ENCODE measurements at places on chromosomes 2 and 18.

GRCh38 chr2:211455216-211455841, 898.9 kb downstream of the CPS1 start:
- no peak for DNase-seq

GRCh38 chr18:46413684-46414083, 243.3 kb downstream of the LOXHD1 start:
- no peak for DNase-seq

DNA sequence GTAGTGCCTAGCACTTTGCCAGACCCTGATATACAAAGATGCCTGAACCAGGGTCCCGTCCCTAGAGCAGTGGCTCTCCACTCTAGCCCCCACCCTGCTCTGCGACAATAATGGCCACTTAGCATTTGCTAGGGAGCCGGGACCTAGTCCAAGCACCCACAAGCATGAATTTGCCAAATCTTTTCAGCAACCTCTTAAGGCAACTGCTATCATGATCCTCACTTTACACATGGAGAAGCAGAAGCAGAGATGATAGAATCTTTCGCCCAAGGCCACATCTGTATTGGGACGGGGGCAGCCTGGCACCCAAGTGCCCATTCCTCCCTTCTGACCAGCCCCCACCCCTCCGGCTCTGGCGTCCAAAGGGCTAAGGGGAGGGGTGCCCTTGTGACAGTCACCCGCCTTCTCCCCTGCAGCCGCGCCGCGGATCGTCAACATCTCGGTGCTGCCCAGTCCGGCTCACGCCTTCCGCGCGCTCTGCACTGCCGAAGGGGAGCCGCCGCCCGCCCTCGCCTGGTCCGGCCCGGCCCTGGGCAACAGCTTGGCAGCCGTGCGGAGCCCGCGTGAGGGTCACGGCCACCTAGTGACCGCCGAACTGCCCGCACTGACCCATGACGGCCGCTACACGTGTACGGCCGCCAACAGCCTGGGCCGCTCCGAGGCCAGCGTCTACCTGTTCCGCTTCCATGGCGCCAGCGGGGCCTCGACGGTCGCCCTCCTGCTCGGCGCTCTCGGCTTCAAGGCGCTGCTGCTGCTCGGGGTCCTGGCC, 13.0 kb downstream of the SIGLEC15 start:
- no peak for DNase-seq

DNA sequence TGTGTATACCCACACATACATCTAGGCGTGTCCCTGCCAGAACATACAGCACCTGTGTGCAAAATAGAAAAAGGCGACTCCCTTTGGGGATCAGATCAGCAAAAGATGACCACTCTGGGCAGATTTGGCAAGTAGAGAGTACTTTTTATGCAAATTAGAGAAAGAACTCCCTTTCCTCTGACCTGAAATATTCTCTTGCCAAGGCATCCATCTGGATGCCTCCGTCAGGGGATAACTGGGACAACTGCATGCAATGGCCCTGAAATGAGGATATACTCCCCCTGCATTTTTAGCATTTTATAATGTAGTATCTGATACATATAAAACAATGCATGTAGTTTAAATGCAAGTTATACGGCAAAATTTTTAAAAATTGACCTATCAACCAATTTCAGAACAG, 247.7 kb downstream of the ICOS start:
- DNase-seq, result no peak

DNA sequence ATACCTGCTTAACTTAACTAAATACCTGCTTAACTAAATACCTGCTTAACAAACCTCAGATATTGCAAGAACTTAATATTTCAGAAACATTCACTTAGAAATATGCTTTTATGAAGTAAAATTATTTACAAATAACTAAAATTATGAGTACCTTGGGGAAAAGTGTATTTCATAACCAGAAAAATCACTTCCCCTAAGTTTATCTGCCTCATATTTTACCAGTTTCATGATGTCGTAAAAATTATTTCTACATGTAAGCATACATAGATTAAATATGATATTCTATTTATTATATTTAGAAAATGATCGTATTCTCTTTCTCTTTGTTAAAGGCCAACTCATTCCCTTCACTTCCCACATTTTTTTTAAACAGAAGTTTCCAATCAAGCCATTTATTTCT, 41.5 kb upstream of the DSC1 start:
- DNase-seq, result no peak

- DNase-seq, result no peak
Measured at GRCh38 chr2:102020596-102021170, 28.9 kb downstream of the IL1R2 start.

- no peak for DNase-seq
Measured at GRCh38 chr2:64405581-64406406, 48.2 kb upstream of the LGALSL start.

DNA sequence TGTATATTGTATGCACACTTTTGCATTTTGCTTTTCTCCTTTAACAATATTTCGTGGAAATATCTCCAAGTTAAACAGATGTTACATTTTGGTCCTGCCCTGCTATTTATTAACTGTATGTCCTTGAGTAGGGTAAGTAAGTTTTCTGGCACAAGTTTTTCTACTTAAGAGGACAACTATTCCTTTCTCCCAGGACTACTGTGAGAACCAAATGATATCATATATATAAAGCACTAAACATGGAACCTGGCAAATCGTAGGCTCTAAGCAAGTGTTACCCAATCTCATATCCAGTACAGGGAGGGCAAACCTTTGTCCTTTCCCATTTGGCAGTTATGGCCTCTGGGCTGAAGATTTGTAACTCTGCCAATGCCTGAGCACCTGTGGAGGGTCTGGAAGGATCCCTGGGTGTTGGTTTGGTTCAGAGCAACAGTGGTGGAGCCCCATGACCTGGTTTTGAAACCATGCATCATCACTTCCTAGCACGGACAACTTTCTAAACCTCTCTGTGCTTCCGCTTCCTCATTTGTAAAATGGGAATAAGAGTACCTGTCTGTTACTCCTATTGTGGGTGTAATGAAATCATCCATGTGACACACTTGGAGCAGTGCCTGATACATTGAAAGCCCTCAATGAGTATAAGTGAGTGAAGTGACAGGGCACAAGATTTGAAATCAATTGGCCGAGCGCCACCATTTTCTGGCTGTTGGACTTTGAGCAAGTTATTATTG, 28.3 kb upstream of the ICOS start:
- no peak for DNase-seq

- DNase-seq, result no peak
Measured at GRCh38 chr18:9849407-9850283, 36.1 kb upstream of the TXNDC2 start.

- DNase-seq, result no peak
Measured at GRCh38 chr2:232903989-232904388, 33.9 kb downstream of the SNORC start.

DNA sequence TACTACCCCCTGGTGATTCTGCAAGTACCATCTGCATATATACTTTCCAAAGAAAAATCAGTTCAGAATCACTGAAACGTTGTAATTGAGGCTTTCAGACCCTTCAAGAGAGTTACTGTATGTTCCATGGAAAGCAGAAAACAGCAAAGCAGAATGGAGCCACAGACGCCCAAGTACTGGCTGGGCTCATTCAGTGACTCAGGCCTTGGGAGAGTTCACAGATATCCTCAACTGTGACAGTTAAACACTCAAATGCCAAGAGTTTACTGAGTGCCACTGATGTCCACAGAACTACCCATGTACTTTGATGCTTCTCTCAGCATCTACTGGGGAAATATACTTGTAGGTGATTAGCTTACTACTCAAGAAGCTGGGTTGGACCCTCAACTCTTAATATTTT, 303.4 kb downstream of the TCF4 start:
- no peak for DNase-seq

GRCh38 chr2:16729335-16729734, 63.7 kb upstream of the CYRIA start:
- no peak for DNase-seq

DNA sequence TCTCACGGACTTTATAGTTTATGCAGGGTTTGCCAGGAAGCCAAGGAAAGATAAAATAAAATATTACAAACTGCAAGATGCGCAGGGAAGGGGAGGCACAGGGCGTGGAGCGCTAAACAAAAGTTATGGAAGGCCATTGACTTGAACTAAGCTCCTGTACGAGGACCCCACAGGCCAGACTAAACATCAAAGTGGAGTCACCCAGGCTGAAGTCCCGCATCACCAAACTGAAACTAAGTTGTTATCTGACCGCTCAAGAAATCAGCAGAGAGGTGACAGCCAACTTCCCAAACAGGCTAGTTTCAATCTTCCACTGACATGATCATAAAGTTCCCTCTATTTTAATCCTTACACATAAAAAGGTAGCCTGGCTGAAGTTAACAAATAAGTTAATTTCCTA, 90.5 kb upstream of the YWHAQ start:
- no peak for DNase-seq

GRCh38 chr2:133802409-133803039, 234.3 kb upstream of the NCKAP5 start:
- no peak for DNase-seq

DNA sequence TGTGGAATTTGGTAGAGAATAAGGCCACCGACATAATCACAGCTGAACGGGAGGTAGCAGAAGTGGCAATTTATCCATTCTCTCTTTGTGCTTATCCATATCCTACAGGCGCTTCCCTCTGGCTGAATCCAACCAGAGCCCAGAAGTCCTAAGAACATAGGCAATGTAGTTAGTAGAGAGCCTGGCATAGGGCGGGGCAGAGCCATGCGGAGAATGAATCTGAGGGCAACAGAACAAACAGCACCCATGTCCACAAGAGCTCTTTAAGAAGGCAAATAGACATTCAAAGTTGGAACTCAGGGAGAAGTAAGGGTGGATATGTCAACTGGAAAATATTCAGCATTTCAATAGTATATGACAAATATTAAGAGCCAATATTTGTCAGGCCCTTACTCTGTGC, 305.9 kb upstream of the VWC2L start:
- DNase-seq, result no peak

GRCh38 chr2:133004623-133005022, 334.6 kb upstream of the LYPD1 start:
- no peak for DNase-seq

DNA sequence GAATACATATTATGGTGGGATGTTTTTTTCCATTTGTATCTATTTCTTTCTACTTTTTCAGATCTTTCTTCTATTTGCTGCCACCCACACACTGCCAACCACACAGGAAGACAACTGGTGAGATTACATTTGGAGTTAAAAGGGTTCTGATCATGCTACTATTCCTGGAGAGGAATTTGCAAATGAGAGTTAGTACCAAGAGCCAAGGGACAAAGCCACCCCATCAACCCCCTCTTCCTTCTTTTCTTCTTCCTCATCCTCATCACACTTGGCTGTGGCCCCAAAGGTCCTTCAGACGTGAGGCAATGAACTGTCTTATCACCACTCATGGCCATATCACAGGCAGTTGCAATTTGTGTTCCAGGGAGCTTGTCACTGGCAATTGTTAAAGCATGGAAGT, 215.6 kb upstream of the SLC14A2 start:
- DNase-seq, result no peak

GRCh38 chr18:49300538-49300937, 159.9 kb downstream of the DYM start:
- no peak for DNase-seq

DNA sequence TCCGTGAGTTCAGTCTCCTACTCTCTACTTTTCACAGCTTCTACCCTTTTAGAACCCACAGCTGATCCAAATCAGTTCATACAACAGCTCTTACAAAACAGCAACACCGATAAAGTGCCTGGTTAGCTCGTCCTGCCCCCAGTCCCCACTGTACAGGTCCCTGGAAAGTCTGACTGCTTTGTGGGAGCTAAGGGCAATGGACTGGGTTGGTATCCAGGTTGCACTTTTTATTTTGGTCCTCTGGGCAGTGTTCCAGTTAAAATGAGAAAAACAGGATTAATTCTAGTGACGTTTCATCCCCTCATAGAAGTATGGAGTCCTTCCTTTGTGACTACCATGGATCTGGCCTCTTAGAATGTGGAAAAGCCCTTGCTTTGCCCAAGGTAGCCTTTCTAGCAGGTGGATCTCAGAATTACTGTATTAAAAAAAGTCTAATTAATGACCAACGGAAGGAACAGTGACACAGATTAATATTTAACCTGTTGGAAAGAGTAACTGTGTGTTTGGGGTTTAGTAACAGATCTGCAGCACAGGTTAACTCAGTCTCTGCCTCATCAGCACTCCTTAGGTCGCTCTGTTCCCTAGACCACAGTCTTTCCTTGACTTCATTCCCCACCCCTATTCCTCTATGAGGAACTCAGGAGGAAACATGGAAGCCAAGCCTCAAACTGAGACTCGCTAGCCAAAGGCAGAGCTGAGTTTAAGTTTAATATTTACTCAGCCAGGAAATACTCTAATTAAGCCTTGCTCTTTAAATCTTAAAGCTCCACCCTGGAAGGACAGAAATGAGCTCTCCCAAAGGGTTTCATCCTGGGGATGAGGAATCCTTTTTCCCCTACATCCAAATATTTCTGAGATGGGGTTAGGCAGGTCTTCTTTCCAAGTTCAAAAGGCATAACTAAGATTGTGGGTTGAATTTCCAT, 52.8 kb upstream of the ITGA6 start:
- no peak for DNase-seq

GRCh38 chr2:157733263-157733662, 104.6 kb upstream of the ACVR1C start:
- DNase-seq, result no peak

GRCh38 chr2:85390941-85391669, 19.1 kb downstream of the CAPG start:
- DNase-seq, result no peak

GRCh38 chr18:395456-396250, 104.8 kb downstream of the COLEC12 start:
- DNase-seq, result no peak

DNA sequence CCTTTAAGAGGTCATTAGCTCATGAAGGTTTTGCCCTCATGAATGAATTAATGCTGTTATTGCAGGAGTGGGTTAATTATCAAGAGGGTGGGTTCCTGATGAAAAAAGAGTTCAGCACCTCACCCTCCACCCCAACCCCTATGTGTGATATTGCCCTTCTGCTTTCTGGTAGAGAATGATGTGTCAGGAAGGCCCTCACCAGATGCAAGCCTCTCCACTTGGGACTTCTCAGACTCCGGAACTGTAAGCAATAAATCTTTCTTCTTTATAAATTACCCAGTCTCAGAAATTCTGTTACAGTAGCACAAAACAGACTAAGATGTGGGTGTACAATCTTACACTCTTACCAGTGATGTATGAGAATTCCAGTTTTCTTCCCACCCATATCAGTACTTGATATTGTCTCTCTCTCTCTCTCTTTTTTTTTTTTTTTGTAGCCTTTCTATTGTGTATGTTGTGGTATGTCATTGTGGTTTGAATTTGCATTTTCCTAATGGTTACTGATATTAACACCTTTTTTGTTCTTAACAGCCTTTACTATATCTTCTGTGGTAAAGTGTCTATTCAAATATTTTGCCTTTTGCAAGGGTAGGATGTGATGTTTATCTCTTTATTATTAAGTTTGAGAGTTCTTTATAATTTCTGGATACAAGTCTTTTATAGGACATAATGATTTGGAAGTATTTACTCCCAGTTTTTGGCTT, 10.4 kb upstream of the MAP2 start:
- no peak for DNase-seq

- DNase-seq, result no peak
Measured at GRCh38 chr18:72232644-72233043, 311.5 kb downstream of the CBLN2 start.

- no peak for DNase-seq
Measured at GRCh38 chr18:12628706-12629702, 28.9 kb downstream of the SPIRE1 start.

GRCh38 chr18:8998481-8999217, 103.8 kb upstream of the NDUFV2 start:
- DNase-seq, result no peak

- no peak for DNase-seq
Measured at GRCh38 chr18:48663931-48664847, 125.4 kb downstream of the CTIF start.

- DNase-seq, result no peak
Measured at GRCh38 chr2:5007596-5007995, 684.6 kb upstream of the SOX11 start.

Measured in cortex of kidney (tissue), 1 donor.